HCT116 (cell line): ENCODE measurements at places on chromosomes 16 and 17. TPM values are rescaled to one million over a fixed set of nuclear protein-coding genes. Genes with fewer than 3 reads are reported as not detected.

The COQ7 gene
- total RNA-seq = 26.6 TPM

The EIF3CL gene
- 104 TPM for total RNA-seq

The CD300E gene
- not detected for total RNA-seq

The TNP2 gene
- not detected for total RNA-seq

The KRTAP1-1 gene
- total RNA-seq = not detected

The KRT9 gene
- total RNA-seq = 0.15 TPM

The AIPL1 gene
- total RNA-seq = not detected

The FBXO39 gene
- total RNA-seq = not detected

The KRTAP2-3 gene
- 6.3 TPM for total RNA-seq

The KRTAP17-1 gene
- total RNA-seq = not detected

The ATP2A1 gene
- total RNA-seq = 10.3 TPM

The HOXB6 gene
- 64.8 TPM for total RNA-seq

The CHST6 gene
- 17.9 TPM for total RNA-seq

The LAT gene
- 3.3 TPM for total RNA-seq

The KCNG4 gene
- not detected for total RNA-seq

The LSM12 gene
- total RNA-seq = 99.6 TPM

The ATXN7L3 gene
- total RNA-seq = 86.7 TPM

The ITGA2B gene
- 7.6 TPM for total RNA-seq

The ALDOC gene
- total RNA-seq = 82.8 TPM

The CCL15 gene
- total RNA-seq = not detected
